Heart left ventricle (tissue), 16 donors: ENCODE measurements at places on chromosomes 1 and 21. TPM values are rescaled to one million over a fixed set of nuclear protein-coding genes. Genes with fewer than 3 reads are reported as not detected.
A peak's percentile ranks its signal among the peaks of the same experiment; 100 is the strongest.

The BLACAT1 gene
- not detected for total RNA-seq

The TARS2 gene
- 28.9 TPM for total RNA-seq

The CHIT1 gene
- 0.05 TPM for total RNA-seq

The IL24 gene
- total RNA-seq = not detected

DNA sequence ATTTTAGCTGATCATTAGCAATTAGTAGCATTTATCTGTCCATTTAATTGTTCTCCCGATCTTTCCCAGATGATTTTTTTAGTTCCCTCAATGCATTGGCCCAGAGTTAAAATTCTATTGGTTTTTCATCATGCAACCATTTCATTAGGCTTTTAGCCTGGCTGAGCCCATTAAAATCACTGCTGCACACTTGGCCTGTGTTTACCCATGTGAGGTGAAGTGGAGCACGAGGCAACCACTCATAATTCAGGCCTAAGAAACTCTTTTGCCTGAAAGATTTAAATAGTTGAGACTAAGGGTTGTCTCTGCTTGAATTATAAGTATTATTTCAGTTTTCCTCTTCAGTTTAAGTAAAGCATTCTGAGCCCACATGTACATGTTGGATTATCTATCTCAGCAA lies 889.0 kb upstream of the ADGRL4 start:
- DNase-seq = no peak

GRCh38 chr1:50471967-50472366 lies 48.7 kb upstream of the DMRTA2 start:
- DNase-seq = no peak

GRCh38 chr1:225880222-225880588 lies 2.0 kb downstream of the TMEM63A start:
- DNase-seq = no peak

- no peak for DNase-seq
These were observed 19.6 kb downstream of the OLIG1 start for GRCh38 chr21:33089395-33090119.

DNA sequence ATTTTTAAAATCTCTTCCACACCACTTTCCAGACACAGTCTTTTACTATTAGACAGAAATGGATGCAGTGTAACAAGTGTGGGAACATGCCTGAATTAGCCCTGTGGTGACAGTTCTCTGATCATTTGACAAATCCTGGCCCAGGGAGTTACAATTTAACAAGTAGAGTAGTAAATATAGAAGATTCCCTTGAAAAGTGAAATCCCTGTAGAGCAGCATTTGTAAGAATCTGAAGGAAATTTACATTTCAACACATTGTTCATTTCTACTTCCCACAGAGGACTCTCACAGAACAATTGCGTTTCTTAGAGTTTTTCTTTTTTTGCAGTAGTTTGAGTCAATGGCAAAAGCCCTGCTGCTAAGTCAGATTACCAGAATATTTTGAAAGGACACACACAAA lies 458.3 kb upstream of the BRINP3 start:
- no peak for DNase-seq

GRCh38 chr1:16334655-16335340 lies 17.5 kb downstream of the FBXO42 start:
- no peak for DNase-seq

DNA sequence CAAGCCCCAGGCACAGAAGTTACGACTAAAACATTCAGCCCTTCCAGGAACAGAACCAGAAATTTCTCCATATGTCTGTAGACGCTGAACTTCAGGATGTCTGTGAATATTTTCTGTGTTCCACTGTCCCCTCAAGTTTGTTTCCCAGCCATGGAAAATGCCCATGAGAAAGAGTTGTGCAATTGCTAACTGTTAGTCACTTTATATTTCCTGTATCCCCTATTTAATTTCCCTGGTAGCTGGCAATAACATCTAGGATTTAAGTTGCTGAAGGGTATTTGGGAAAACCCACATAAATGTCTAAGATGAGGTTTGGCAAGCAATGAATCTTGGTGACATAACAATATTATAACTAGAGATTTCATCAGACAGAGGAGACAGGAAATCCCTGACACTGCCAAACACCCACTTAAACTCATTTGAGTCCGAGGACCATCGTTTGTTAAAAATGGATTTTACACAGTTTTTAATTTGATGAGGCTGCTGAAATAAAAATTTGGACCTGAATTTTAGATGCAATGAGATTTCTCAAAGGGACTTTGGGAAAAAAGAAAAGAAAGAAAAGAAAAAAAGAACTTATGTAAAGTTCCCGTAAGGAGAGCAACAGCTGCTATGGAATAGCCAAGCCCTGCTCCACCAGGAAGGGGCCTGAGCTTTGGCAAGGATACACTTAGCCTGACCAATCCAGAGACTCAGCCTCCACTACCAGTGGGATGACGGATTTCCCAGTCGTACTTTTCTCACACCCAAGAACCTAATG lies 21.8 kb upstream of the ERRFI1 start:
- peak; percentile 46 for DNase-seq

DNA sequence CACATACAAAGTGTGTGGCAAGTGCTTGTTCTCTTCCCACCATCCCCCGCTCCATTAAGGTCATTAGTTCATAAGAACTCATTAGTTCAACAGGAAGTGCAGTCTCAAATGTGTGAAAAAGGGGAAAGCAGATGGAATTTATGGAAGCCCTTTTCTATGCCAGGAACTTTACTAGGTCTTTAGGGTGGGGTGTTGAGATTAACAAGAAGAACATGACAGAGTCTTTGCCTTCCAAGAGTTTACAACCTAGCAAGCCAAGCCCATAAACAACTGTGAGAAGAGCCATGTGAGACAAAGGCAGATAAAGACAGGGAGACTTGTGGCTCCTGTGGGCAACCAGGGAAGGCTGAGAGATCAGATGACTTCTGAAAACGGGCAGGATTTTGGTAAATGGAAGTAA lies 21.4 kb downstream of the PLEKHA6 start:
- DNase-seq = no peak
